Cardiac fibroblast (primary cell): ENCODE measurements at places on chromosomes 2 and 18.

- DNase-seq: peak; percentile 10
Measured at GRCh38 chr2:10123281-10123680, 742 bp downstream of the RRM2 start.

DNA sequence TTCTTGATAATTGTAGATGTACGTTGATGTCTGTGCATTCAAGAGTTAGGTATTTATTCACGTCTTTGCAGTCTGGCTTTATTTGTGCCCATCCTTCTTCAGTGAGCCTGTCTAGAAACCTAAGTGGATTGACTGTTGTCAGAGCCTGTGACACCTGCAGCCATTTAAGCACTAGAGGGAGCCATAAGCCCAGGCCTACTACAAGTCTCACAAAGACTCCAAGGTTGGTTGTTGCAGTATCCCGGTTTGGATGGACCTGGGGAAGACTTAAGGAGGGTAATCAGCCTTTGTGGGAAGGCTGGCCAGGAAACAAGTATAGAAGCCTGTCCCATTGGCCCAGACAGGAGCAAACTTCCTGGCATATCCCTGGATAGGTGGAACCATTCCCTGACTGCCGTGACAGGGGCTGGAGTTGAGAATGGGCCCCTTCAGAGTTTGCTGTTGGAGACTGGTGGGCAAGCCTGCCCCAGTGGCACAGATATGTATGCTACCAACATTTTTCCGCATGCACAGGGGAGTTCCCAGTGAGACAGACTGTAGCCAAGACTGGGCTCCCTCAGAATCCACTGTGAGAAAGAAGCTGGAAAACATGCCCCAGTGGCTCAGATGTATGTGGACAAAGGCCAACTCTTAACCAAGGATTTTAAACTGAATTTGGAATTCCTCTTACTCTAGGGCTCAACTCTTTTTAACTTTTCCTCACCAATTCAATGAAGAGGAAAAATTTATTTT is 9.3 kb upstream of the LRRC30 start:
- peak; percentile 81 for DNase-seq

DNA sequence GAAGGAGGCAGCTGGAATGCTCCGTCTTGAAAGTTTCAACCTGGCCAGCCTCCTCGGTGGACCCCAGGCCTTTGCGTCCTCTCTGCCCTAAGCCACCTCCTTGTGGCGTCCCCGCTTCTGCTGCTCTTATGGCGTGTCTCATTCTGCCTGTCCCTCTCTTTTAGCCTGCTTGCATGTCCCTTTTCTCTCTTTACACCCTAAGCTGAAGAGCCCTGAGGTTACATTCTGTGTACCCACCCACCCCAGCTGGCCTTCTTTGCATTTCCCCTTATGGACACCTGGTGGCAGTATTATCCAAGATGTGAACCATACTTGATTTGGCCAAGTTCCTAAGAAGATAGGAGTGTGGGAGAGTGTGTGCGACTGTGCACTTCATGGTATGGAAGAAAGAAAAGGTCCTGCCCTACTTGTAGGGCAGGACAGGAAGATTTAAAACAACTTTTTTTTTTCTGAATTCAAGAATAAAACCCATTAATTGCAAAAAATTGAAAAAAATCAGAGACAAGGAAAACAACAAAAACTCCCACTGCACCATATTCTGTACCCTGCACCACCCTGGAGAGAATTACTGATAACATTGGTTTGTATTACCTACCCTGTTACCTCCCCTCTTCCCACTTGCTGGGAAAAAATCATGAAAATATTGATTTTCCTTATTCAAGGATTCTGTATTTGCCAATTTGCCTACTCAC is 77.4 kb downstream of the DYSF start:
- peak; percentile 67 for DNase-seq

GRCh38 chr18:55863876-55864275 is 275.9 kb upstream of the TCF4 start:
- no peak for DNase-seq

GRCh38 chr2:218406949-218407618 is 7.4 kb downstream of the CTDSP1 start:
- DNase-seq: peak; percentile 59

DNA sequence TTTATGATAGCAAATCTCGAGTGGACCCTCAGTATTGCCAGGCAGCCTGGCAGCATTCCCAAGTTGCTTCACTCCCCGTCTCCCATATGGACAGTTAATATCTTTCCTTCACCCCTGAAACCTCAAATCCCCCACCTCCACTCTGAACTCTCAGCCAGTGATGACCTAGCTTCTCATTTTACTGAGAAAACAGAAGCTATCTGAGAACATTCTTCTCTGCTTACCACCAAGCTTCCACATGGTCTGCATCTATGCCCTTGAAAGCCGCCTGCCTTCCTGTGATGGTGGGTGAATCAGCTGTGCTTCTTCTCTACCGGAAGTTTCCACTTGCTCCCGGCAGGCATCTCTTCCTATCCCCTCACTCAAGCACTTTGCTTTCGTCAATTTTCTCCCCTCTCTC is 529.2 kb downstream of the EPHA4 start:
- DNase-seq: no peak

GRCh38 chr2:237556773-237557632 is 9.4 kb upstream of the PRLH start:
- no peak for DNase-seq

GRCh38 chr18:48085781-48086487 is 155.5 kb upstream of the SMAD2 start:
- DNase-seq: peak; percentile 2

- DNase-seq: no peak
Measured at GRCh38 chr2:236863729-236864126, 222.0 kb upstream of the COPS8 start.

DNA sequence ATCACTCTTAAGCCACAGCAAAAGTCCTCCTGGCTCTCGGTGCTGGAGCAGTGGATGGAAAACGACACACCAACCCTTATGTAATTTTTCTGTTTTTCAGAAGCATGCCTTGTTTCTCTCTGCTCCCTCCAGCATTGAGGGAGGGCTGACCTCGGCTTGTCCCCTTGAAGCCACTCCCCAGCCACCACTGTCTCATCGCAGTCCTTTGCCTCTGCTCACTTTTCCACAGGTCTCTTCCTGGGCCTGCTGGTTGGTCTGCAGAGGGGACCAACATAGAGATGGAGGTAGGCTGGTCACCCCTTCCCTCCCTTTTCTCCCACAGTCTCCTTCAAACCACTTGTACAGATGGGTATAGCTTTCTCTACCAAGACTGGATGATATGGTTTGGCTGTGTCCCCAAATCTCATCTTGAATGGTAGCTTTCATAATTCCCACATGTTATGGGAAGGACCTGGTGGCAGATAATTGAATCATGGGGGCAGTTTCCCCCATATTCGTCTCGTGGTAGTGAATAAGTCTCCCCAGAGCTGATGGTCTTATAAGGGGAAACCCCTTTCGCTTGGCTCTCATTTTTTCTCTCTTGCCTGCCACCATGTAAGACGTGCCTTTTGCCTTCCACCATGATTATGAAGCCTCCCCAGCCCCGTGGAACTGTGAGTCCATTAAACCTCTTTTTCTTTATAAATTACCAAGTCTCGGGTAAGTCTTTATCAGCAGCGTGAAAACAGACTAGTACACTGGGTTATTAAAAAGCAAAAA is 14.3 kb upstream of the RIOK3 start:
- no peak for DNase-seq

GRCh38 chr18:37343542-37343851 is 222.1 kb downstream of the CELF4 start:
- DNase-seq: no peak

DNA sequence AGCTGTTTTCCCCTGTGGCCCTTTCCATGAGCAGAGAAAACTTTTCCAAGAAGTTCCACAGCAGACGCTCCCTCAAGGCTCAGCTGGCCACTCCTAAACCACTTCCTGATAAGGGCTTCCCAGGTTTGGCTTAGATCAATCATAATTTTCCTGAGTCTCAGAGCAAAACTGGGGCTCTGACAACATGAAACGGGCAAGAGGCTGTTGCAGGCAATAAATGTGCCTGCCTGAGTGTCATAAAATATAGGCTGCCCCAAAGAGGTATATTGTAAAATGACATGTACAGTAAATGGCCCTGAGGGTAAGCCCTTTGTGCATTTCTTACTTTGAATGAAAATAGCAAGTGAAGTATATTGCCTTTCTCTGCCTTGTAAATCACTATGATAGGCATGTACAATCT is 105.6 kb upstream of the UXS1 start:
- DNase-seq: no peak

GRCh38 chr2:34096562-34097171 is 497.6 kb upstream of the FAM98A start:
- DNase-seq: peak; percentile 76

DNA sequence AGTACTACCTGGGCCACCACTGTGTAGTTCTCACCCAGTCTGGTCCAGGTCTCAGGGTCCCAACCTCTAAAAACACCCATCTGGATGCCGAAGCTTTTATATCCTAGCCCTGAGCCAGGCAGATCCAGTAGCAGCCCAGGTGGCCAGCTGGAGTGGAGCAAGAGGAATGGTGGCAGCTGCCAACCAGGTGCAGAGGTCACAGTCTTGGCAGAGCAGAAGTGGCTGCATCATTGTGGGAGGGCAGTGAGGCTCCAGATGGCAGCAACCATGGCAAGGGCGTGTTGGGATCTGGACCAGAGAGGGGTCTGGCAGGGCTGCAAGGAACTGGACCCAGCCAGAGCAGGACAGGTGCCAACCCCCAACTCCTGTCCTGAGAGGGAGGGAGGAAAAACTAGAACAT is 72.2 kb upstream of the AGAP1 start:
- no peak for DNase-seq
